Pancreas (tissue), 10 donors: ENCODE measurements at places on chromosomes 12 and 14. TPM values are rescaled to one million over a fixed set of nuclear protein-coding genes. Genes with fewer than 3 reads are reported as not detected.

KCNH3 gene
- total RNA-seq, result 1.7 TPM

PCED1B gene
- total RNA-seq, result 6.4 TPM

KRT6B gene
- total RNA-seq, result 3.6 TPM

SLC4A8 gene
- total RNA-seq, result 3.1 TPM

CCDC60 gene
- not detected for total RNA-seq

MYF6 gene
- total RNA-seq, result not detected
